Activated CD4-positive, alpha-beta memory T cell treated with anti-CD3 and anti-CD28 coated beads, Interleukin-2, amount 10 ng/mL, durations not matched to agents 7 days and 5 days (primary cell): ENCODE measurements at places on chromosomes 4 and X. TPM values are rescaled to one million over a fixed set of nuclear protein-coding genes. Genes with fewer than 3 reads are reported as not detected.

- DNase-seq = no peak
Measured at GRCh38 chr4:94372228-94372978, 29.8 kb upstream of the HPGDS start.

DNA sequence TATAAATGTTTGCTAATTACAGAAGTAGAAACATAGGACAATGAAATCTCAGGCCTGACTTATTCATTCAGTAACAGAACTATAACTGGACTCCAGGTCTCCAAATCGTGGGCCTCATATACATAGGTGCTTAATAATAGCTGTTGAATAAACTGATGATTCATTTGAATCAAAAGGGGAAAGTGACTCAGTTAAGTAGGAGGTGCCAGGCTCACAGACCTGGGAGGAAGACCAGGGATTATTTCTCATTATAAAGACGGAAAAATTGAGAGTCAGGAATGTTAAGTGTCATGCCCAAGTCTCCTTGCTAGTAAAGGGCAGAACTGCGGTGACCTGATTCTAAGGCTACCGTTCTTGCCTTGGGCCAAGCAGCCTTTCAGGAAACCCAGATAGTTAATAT, 131.5 kb downstream of the HS3ST1 start:
- DNase-seq = no peak

DNA sequence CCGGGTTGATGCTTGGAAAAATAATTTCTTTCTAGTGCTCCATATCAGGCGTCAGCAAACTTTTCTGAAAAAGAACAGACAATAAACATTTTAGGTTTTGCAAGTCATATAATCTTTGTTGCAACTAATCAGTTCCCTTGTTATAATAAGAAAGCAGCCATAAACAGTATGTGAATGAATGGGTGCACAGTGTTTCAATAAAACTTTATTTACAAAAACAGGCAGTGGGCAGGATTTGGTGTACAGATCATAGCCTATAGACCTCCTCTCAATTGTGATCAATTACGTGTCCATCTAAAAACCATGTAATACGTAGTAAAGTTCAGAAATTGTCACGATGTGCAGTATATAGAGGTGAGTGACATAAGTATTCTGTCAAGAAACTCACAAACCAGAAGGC, 143.4 kb downstream of the AREG start:
- no peak for DNase-seq

DNA sequence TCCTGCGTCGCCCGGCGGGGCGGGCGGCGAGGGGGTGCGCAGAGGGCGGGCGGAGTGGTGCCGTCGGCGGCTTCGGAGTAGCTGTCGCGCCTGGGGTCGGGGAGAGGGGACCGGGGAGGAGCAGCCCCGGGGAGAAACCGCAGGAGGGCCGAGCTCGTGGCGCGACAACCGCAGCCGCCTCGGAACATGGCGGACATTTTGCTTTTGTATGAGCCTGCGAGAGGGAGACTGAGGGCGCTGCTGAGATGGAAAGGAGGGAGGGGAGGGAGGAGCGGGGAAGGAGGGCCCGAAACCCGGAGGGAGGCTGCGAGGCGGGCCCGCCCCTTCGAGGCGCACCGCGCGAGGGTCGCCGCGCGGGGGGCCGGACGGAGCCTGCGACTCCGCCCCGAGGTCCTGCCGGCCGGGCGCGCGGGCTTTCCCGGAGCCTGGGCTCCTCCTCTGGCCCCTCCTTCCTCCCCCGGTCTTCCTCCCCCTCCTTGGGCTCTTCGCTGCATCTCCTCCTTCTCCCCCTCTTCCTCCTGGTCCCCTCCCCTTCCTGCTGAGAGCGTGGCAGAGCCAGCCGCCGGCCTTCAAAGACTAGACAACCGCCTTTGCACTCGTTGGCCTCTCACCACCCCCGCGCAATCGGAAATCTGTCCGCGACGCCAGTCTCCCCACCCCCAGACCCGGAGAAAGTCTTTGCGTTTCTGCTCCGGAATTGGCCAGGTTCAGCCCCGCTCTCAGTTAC, 1.1 kb downstream of the INTS6L start:
- peak; percentile 85 for DNase-seq

GRCh38 chrX:45006002-45006800, 133.2 kb downstream of the KDM6A start:
- DNase-seq = no peak

DNA sequence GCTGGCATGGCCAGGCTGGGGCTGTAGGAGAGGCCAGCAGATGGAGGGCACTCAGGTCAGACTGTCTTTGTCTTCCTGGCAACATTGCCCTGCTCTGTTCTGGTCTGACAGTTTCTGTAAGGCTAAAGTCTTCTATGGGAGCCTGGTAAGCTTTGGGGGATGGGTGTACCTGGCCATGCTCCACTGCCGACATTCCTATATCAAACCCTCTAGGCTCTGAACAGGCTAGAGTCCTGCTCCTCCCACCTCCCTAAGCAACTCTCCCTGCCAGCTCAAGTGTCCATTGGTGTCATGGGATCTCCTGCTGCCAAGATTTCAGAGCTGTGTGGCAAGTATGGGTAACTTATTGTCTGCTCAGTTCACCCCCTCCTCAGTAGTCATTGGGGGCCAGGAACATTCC, 163.5 kb upstream of the UGT8 start:
- no peak for DNase-seq

- DNase-seq = no peak
Measured at GRCh38 chr4:160493206-160493605, 1390.3 kb downstream of the RAPGEF2 start.

DNA sequence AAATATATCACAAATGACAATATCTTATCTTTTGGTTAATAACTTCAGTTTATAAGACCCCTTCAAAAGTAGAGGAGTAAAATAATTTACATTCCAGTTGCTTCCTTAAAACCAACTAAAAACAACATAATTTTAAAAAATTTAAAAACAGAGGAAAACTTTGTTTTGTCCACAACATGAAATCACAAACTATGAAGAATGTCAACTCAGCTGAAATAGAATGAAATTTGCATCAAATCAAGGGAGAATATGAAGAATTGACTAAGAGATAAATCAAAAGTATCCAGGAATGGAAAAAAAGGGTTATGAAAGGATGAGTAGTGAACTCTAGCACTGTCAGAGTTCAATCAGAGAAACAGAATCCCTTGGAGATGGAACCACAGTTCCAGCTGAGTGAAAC, 2.2 kb upstream of the YY2 start:
- DNase-seq = no peak

DNA sequence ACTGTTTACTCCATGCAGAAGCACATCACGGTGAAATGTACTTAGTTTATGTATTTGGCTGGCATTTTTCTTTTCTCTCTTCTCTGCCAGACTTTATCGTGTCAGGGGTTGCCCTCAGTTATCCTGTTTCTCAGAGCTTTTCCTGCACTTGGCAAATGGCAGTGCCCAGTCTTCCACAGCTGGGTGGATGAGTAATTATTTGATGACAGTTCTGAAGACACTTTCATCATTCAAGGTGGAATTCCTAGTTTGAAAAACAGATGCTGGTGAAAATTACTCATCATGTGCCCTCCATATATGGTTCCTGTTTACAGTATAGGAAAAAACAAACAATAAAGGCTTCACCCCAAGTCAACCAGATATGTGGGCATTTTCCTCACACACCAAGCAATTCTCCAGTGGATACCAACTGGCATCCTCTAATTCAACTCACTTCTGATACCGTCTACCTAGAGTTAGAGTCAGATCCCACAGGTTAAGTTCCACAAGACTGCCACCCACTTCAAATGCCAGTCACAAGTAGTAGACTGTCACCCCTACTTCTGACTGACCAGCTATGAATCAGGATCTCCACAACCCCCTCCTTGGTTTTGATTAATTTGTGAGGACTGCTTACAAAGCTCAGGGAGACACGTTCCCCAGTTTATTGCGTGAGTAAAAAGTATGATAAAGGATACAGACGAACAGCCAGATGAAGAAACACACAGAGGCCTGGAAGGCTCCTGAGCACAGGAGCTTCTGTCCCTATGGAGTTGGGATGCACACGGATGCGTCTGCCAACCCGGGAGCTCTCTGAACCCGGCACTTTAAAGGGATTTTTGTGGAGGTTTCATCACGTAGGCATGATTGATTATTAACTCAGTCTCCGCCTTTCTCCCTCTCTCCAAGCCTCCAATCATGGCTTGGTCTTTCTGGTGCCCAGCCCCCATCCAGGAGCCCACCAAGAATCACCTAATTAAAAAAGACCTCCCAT, 72.9 kb downstream of the CLDN34 start:
- no peak for DNase-seq

- DNase-seq = no peak
Measured at GRCh38 chrX:10314530-10315104, 157.8 kb downstream of the CLCN4 start.

- DNase-seq = no peak
Measured at GRCh38 chr4:95360256-95360903, 188.4 kb downstream of the UNC5C start.

- DNase-seq = no peak
Measured at GRCh38 chr4:152072906-152073305, 312.1 kb upstream of the GATB start.

- no peak for DNase-seq
Measured at GRCh38 chr4:102452854-102453253, 48.3 kb upstream of the NFKB1 start.

- DNase-seq = peak; percentile 18
Measured at GRCh38 chr4:67288964-67289363, 256.3 kb downstream of the CENPC start.

DNA sequence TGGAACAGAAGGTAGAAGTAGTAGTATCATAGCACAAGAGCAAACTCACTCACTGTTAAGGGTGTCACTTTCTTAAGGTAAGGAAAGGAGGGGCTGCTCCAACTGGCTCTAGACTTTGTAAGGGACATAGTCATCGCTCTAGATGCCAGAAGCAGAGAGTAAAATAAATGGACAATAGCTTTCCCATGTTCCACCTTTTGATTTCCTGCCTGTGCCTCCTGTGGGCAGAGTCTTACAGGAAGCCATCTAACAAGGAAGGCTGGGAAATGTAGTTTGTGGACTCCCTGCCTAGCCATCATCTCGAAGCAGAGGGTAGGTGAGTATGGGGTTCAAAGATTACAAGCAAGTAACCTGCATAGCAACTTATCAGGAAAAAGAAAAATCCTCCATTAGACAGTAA, 1.7 kb upstream of the METTL14 start:
- DNase-seq = no peak

DNA sequence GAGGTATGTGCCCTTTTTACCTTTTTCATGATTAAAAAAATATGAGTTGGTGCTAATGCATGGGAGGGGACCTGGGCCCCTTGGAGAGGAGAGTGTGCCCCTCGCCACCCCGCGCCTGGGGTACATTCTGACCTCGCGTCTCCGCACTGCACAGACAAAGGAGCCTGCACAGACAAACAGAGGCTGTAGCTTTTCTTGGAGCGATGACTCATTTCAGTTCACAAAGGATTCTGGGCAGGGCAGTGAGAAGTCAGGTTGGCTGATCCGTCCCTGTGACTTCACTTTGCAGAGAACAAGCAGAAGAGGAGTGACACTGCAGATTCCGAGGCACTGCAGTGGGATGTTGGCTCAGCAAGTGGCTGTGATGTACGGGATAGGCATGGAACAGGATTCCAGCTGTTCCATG, 82.9 kb downstream of the STOX2 start:
- DNase-seq = no peak

GRCh38 chr4:113998531-113998930, 19.1 kb upstream of the ARSJ start:
- DNase-seq = no peak

DNA sequence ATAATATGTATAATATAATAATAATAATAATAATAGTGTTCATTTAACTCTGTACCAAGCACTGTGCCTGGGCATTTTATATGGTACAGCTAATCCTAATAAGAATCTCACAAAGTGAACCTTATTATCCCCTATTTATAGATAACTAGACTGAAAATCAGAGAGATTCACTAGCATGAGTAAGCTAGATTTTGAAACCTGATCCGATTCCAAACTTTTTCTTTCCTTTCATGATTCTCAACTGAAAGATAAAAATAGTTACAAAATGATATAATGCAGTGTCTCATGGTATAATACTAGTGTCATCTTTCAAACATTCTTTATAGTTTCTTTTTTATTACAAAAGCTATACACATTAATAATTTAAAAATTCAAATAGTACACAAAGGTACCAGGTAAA, 55.9 kb upstream of the RNF128 start:
- DNase-seq = no peak

GRCh38 chrX:24169211-24169610, 19.7 kb downstream of the ZFX start:
- DNase-seq = no peak

TEX13D gene
- total RNA-seq = not detected

KLHL2 gene
- total RNA-seq = 27.4 TPM

MAGEA12 gene
- total RNA-seq = not detected

GALNT7 gene
- 19.1 TPM for total RNA-seq

SAT1 gene
- 218 TPM for total RNA-seq

NAP1L3 gene
- 1.3 TPM for total RNA-seq

ABCG2 gene
- 1.2 TPM for total RNA-seq

ERAS gene
- not detected for total RNA-seq

FAT4 gene
- total RNA-seq = not detected

LPAR4 gene
- total RNA-seq = 0.08 TPM
